ENCODE measurements at places on chromosomes 1 and 21. TPM values are rescaled to one million over a fixed set of nuclear protein-coding genes. Genes with fewer than 3 reads are reported as not detected.

The RGS16 gene
- total RNA-seq = 0.39 TPM

The ZMYM4 gene
- total RNA-seq = 30.7 TPM

The LINGO4 gene
- total RNA-seq = not detected

The GJC2 gene
- total RNA-seq = 4.6 TPM

The LCE2A gene
- not detected for total RNA-seq
